D721Med (cell line): ENCODE measurements at places on chromosomes 2 and 18.

- no peak for DNase-seq
Measured at GRCh38 chr2:108417254-108417653, 31.8 kb upstream of the GCC2 start.

- no peak for DNase-seq
Measured at GRCh38 chr2:201357221-201357620, at the start of gene FLACC1. TSS of gene FLACC1 (minus strand) at chr2:201357345. CDS start at chr2:201351404, 5,941 bp downstream.

- DNase-seq: no peak
Measured at GRCh38 chr18:36688020-36688965, 140.5 kb downstream of the TPGS2 start.

GRCh38 chr2:111705711-111706336 lies 178.2 kb downstream of the ANAPC1 start:
- DNase-seq: no peak

DNA sequence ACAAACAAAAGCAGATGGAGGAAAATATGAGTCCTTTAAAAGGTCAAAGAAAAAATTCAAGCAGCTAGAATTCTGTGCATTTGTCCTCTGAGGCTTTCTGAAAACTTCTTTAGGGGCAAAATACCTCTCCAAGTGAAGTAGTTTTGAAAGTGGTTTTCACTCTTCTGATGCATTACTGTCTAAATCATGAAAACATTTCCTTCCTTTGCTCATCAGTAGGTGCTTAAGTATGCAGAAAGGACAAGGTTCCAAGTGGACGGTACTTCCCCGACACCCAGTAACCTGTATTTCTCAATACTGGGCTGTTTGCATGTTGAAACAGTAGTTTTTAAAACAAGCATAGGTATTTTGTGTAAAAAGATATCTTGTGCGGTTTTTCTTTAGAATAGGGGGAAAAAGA lies 189.1 kb upstream of the ERBB4 start:
- DNase-seq: no peak

DNA sequence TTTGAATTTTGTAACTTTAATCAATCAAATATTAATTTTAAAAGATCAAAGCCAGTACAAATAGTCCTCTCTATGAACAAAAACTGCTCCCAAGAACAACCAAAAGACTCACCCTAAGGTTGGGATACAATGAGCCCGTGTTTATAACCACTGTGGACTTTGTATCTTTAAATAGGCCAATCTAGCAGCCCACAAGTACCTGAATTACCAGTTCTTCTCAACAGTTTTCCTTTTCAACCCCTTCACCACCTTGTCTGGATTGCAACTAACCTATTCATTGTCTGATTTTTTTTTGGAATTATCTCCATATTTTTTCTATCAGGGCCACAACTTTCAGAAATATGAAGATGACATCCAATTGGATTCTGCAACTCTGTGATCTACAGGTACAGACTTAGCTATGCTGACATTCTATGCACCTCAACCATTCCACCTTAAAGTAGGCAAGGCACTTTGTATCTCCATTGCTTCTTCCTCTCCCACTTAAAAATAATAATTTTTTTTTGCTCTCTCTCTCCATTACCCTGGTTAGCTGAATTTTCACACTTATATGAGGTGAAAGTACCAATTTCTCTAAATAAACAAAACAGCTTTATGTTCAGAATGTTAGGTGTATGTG lies 81.9 kb upstream of the MAPRE2 start:
- DNase-seq: no peak

- DNase-seq: no peak
Measured at GRCh38 chr2:23537991-23538390, 153.0 kb downstream of the KLHL29 start.

DNA sequence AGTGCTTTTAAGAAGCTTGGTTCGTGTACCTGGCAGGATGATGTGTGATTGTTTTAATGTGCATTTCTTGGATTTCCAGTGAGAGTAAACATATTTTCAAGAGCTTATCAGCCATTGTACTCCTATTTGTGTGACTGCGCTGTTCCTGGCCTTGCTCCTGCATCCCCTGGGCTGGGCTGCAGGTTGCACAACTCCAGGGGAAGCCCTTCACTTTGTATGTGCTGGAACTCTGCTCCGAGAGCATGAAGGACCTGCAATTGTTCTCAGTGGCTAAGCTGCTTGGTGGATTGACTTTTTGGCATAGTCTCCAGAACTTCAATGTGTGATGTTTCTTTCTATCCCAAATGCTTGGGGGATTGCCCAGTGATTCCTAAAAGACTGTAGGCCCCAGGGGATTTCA lies 18.8 kb downstream of the ATP6V1C2 start:
- no peak for DNase-seq
